Stimulated activated CD8-positive, alpha-beta memory T cell treated with anti-CD3 and anti-CD28 coated beads, Interleukin-7, amount 100 ng/mL, for 4 hours (primary cell): ENCODE measurements at places on chromosomes 7 and 10.

DNA sequence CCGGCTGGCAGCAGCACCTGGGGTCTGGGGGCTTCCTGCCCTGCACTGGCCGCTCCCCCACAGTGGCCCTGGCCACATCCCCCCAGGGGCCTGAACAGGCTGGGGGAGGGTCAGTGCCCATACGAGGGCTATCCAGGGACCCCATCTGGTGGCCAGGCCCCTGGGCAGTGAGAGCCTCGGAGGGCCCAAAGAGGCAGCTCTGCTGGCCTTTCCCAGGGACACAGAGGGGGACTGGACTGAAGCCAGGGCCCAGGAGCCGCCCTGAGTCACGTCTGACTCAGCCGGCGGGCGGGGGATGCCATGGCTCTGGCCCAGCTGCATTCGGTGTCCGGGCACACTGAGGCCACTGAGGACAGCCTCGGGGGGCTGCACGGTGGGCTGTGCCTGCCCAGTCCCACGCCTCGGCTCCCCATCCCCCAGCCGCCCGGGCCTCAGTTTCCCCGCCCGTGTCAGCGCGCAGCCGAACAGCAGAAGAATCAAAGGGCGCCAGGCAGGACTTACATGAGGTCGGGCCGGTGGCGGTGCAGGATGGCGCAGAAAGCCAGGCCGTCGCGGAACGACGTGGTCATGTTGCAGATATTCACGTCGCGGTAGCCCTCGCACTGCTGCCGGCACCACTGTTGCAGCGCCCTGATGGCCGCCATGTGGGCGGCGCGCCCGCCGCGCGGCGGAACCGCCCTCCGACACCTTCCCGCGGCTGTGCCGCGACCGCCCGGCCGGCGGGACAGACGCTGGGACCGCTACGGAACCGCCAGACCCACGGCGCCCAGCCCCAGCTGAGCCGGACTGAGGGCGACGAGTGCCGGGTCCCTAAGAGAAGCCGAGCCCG, at the start of gene MICALL2:
Gene MICALL2 (minus strand): TSS at position 788 of the 829 bp plus-strand sequence. CDS start 144 bp downstream, at position 644.
- no peak for DNase-seq

DNA sequence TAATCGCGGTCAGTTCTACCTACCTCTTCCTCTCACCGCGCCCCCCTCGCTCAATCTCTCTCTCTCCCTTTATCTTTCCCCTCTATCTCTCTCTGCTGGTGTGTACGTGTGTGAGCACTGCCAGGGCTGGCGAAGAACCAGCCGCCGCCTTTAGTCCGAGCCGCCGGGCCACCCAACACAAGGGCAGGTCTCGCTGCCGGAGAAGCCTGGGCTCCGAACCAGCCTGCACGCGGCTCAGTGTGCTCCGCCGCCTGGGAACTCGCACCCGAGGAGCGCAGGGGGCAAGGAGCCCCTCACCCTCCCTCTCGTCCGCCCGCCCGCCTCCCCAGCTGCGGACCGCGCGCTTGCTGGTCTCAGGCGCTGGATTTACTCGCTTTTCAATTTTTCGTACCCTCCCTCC, 1.7 kb downstream of the NXPH1 start:
- no peak for DNase-seq

GRCh38 chr7:77460057-77460486, 43.9 kb upstream of the GSAP start:
- DNase-seq = no peak

- no peak for DNase-seq
Observed at GRCh38 chr10:50332108-50332842, 81.0 kb upstream of the ASAH2 start.

GRCh38 chr7:141076377-141076776, 2.5 kb downstream of the TMEM178B start:
- DNase-seq = no peak

DNA sequence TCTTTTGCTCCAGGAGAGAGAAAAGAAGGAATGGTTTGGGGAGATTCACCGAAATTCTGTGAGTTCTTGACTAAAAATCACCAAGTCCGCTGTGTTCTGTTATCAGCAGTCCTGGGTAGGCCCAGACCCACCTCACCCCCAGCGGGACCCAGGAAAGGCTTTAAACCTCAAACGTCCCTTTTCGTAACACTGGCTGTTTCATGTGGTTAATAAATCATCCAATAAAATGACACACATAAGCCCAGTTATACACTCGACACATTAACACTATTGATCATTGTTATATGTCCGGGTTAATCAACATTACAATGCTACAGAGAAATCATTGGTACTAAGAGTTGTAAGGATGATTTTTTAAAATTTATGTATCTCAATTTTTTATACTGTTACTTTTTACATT, 25.2 kb downstream of the DIP2C start:
- DNase-seq = no peak

GRCh38 chr7:2009541-2010001, 223.2 kb downstream of the MAD1L1 start:
- no peak for DNase-seq

DNA sequence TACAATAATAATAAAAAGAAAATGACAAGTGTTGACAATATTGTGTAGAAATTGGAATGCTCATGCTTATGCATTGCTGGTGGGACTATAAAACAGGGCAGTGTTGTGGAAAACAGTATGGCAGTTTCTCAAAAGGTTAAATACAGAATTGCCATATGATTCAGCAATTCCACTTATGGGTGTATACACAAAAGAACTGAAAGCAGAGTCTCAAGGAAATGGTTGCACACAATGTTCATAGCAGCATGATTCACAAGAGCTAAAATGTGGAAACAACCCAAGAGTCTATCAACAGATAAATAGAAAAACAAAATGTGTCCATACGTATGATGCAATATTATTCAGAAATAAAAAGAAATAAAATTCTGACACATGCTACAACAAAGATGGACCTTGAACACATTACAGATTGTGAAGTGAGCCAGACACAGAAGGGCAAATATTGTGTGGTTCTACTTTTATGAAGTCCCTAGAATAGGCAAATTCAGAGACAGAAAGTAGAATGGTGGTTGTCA, 64.8 kb upstream of the GRM8 start:
- no peak for DNase-seq

DNA sequence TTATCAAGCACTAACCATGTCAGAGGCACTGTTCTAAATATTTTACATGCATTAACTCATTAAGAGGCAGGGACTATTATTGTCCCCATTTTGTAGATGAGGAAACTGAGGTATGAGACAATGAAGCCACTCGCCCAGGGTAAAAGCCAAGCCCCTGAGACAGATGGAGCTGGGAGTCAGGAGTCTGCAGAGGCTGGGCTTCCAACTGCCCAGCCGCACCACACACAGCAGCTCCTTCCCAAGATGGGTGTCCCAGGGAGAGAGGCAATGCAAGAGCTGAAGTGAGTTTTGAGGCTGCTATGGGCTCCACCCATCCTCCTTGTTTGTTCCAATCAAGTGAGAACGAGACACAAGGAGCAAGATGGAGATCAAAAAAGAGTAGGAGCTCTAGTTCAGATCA, 244.2 kb downstream of the KCNMA1 start:
- no peak for DNase-seq

DNA sequence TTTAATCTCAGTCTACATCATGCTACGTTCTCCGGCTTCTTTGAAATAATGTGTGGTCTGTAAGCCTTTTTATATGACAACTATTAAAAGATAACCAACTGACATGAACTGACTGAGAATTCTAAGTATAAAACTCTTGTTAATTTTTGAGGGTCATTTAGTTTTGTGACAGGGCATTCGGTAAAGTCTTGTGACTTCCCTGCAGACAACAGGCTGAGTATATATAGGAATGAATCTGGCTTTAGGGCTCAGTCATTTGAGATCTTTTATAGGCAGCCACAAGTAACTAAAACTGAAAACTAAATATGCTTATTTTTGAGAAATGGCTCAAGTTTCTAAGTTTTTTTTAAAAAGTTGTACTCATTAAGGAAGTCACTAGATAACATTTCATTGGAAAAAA, 62.5 kb upstream of the SCIN start:
- no peak for DNase-seq

- DNase-seq = no peak
Observed at GRCh38 chr7:157306846-157307838, 29.7 kb upstream of the DNAJB6 start.

DNA sequence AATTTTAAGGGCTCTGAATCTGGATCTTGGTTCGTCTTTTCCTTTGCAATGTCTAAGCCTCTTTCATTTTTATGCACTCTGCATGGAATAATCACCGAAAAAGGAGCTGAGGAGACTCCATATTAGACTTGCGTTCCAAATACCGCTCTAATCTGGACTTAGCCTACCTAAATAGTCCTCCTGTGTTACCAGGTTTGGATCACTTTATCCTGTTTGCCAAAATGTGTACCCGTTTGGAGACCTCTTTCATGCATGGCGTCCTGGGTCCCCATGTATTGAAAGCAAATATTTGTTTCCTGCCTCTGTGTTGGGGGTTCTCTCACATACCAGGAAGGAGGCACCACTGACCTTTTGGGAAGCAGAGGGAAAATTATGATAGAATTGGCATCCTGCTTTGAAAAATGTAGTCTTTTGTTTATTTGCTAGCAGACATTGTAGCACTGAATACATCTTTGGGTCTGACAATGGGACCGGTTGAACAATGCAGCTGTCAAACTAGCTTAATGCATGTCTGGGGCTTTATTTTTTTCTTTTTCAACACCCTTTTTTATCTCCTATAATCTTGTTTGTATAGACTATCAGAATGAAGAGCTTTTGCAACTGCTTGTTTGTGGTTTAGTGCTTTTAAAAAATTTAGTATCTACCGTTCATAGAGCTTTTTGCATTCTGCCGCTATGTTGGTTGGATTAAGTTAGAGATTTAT, 11.8 kb upstream of the CELF2 start:
- DNase-seq = no peak

- no peak for DNase-seq
Observed at GRCh38 chr10:7952266-7952665, 102.2 kb upstream of the GATA3 start.

GRCh38 chr7:1538544-1539180, 8.2 kb downstream of the MAFK start:
- DNase-seq = no peak

DNA sequence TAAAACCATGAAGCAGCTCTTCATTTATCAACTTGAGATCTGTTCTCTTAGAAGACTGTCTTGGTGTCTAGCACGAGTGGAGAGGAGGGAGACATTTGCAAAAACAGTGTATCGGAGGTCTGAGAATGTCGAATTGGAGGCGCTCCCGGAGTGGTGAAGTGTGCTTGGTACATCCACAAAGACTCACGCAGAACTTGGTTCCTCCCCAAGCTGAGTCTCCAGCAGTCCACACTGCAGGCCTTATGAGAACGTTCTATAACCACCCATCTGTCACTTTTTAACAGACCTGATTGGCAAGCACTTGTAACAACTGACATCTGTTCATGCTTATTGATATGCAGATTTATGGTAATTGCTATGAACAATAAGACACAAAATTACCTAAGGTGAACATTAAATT, 261.6 kb downstream of the CELF2 start:
- no peak for DNase-seq

- no peak for DNase-seq
Observed at GRCh38 chr10:86730227-86730626, 26.2 kb upstream of the BMPR1A start.

DNA sequence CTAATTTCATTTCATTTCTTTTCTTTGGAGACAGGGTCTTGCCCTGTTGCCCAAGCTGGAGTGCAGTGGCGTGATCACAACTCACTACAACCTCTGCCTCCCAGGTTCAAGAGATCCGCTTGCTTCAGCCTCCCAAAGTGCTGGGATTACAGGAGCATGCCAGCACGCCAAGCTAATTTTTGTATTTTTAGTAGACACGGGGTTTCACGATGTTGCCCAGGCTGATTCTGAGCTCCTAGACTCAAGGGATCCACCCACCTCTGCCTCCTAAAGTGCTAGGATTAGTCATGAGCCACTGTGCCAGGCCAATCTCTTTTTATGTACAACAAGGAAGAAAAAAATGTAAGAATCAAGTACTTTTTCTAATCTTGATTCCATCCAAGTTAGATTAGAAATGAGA, 10.7 kb upstream of the KMT2E start:
- peak; percentile 34 for DNase-seq

- no peak for DNase-seq
Observed at GRCh38 chr10:113175756-113176651, 226.0 kb downstream of the TCF7L2 start.

DNA sequence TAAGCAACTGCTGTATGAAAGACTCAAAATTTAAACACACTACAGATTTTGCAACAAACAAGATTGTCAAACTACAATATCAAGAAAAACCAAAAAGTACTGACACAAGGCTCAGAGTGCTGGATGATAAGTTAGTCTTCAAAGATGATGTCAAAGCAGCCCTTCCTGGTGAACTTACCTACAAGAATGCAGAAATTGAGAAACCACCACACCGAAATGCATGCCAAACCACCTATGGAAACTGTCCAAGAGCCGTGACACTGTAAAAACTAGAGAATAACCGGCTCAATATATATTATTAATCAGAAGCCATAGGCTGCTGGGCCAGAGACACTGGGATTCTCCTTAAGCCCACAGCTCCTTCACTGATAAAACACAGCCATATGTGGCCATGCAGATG, 25.3 kb downstream of the DENND11 start:
- no peak for DNase-seq

DNA sequence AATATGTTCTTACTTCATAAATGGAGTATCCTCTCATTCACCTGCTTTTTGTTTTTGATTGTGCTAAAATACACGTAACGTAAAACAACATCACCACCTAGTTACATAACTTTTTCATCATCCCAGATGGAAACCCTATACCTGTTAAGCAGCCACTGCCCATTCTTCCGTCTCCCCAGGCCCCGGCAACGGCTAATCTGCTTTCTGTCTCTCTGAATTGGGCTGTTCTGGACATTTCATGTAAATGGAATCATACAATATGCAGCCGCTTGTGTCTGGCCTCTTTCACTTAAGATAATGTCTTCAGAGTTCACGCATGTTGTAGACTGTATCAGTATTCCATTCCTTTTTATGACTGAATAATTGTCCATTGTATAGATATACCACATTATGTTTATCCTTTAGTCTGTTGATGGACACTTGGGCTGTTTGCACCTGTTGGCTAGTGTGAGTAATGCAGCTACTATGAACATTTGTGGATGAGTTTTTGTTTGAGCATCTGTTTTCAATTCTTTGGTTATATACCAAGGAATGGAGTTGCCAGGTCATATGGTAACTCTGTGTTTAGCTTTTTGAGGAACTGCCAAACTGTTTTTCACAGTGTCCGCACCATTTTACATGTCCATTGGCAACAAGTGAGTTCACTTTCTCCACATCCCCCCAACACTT, 14.1 kb upstream of the SUN1 start:
- DNase-seq = no peak

GRCh38 chr7:127287133-127287532, 34.4 kb upstream of the GRM8 start:
- DNase-seq = no peak

- DNase-seq = no peak
Observed at GRCh38 chr7:151384776-151385625, 24.8 kb downstream of the WDR86 start.

- no peak for DNase-seq
Observed at GRCh38 chr10:124343351-124344265, 75.1 kb downstream of the OAT start.

GRCh38 chr7:138282997-138283396, 177.1 kb upstream of the TRIM24 start:
- no peak for DNase-seq

DNA sequence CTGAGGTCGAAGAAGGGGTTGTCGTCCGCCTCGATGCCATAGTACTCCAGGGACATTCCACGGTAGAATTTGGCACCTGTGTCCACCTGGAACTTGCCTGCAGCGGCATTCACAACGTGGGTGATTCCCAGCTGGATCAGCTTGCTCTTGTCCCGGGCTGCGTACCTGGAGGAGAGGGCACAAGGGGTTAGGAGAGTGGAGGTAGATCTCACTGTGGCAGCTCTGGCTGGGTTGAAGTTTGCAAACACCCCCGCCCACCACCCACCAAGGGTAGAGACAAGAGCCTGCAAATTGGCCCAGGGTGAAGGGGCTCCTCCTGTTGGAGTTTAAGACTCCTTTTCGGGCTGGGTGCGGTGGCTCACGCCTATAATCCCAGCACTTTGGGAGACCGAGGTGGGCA, 15.8 kb upstream of the SAMD8 start:
- DNase-seq = no peak
